NCI-H510A treated with DMSO at 0.1 percent for 48 hours (cell line): ENCODE measurements at places on chromosomes 11 and 22.

GRCh38 chr22:32660292-32660691 is 141.2 kb upstream of the TIMP3 start:
- peak; percentile 18 for DNase-seq

- DNase-seq = peak; percentile 34
Measured at GRCh38 chr11:79100093-79100910, 340.5 kb downstream of the TENM4 start.

GRCh38 chr11:94142308-94143281 is 14.0 kb downstream of the PANX1 start:
- DNase-seq = no peak

DNA sequence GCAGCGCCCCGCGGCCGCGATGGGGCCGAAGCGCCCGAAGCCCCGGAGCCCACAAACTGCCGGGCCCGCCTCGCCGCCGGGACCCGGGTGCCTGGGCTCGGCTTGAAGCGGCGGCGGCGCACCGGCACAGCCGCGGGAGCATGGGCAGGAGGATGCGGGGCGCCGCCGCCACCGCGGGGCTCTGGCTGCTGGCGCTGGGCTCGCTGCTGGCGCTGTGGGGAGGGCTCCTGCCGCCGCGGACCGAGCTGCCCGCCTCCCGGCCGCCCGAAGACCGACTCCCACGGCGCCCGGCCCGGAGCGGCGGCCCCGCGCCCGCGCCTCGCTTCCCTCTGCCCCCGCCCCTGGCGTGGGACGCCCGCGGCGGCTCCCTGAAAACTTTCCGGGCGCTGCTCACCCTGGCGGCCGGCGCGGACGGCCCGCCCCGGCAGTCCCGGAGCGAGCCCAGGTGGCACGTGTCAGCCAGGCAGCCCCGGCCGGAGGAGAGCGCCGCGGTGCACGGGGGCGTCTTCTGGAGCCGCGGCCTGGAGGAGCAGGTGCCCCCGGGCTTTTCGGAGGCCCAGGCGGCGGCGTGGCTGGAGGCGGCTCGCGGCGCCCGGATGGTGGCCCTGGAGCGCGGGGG is 346 bp downstream of the FJX1 start:
- DNase-seq = no peak

- no peak for DNase-seq
Measured at GRCh38 chr11:133545199-133545803, 13.0 kb upstream of the OPCML start.

DNA sequence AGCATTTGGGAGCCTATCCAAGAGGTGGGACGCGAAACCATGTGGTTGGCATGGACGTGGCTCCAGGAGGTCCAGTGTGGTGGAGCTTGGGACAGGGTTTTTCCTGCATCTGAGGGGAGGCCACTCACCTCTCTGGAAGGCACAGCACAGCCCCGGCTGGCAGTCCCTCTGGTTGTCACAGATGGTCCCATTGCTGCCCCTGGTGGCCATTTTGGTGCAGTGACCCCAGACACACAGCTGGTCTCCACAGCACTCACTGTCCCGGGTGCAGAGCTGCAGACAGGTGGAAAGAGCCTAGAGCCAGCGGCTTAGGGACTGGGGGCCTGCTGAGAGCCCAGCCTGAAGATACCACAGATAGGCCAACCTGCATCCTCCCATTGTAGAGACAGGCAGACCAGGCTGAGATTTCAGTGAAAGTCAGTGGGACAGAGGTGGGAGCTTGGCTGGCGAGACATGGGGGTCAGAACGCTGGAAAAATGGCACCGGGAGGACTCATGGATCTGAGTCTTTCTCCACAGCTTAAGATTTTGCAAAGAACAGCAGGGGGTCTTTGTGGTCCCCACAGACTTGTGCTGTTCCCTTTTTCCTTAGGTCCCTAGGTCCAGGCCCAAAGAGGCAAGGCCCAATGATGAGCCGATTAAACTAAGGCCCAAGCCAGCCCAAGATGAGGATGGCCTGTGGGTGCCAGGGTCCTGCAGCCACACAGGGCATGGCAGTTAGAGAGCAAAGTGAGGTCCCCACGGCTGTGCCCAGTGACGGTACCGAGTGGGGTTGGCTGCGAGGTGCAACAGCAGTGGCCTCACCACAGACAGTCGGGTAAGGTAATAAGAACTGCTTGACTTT is 41.4 kb downstream of the DKK3 start:
- DNase-seq = peak; percentile 25

DNA sequence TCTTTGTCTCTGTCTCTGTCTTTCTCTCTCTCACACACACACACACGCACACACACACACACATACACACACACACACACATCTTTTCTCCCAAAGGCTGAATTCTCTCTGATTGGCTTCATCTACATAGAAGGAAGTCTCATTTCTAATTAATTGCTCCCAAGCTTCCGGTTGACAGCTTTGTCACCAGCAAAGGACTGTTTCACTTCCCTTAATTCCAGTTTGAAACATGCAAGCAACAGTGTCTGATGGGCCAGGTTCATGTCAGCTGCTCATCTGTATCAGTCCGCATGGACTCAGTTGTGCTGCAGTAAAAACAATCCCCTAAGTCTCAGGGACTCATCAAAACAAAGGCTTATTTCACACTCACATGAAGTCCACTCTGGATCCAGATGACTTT is 16.2 kb upstream of the PVALB start:
- no peak for DNase-seq

GRCh38 chr11:8988329-8989234 is 15.2 kb downstream of the NRIP3 start:
- DNase-seq = no peak

DNA sequence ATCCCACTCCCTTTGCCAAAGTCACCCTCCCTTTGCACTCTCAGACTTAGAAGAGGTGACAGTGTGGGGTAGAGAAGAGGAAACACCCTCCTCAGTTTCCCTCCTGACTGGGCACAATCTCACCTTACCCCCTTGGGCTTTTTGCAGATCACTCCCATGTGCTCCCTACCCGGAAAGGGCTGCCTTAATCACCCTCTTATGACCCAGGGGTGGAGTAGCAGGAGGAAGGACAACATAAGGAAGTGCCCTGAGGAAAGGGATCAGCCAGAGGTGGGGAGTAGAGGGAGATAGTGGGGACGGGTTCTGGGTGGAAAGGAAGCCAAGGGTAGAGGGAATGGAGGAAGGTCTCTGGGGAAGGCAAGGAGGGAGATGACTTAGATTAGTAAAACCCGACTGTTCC is 52.0 kb downstream of the NRXN2 start:
- no peak for DNase-seq

DNA sequence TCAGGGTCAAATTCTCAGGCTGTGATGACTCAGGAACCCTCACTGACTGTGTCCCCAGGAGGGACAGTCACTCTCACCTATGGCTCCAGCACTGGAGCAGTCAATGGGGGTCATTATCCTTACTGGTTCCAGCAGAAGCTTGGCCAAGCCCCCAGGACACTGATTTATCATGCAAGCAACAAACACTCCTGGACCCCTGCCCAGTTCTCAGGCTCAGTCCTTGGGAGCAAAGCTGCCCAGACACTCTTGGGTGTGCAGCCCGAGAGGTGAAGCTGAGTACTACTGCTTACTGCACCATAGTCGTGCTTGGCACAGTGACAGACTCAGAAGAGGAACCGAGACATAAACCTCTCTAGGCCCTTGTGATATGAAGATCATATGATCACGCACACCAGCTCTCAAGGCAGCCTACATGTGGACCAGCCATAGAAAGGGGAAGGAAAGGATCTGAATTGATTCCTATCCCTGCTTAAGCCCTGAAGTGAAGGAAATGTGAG is 58.2 kb downstream of the ZNF280B start:
- DNase-seq = no peak

- no peak for DNase-seq
Measured at GRCh38 chr11:18067372-18067771, 21.3 kb upstream of the TPH1 start.

GRCh38 chr22:32536352-32536751 is 61.7 kb downstream of the FBXO7 start:
- DNase-seq = no peak

- no peak for DNase-seq
Measured at GRCh38 chr22:40334899-40335298, 11.4 kb upstream of the ADSL start.

- DNase-seq = peak; percentile 6
Measured at GRCh38 chr22:26143806-26144325, 25.4 kb upstream of the SEZ6L start.

DNA sequence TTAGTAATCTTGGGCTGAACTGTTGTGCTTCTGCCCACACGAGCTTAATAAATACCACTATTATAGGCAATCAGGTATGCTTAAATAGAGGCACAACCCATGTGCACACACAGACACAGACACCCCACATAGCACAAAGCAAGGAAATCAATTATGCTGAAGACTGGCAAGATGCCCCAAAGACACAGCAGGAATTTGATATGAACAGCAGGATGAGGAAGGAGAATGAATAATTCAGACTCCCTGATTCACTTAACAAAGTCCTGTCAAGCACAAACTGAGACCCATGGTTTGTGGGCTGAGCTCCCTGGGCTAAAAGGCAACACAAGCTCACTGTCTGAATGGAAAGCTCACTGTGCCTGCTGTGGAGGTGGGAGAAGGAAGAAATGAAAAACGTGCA is 42.5 kb downstream of the RBFOX2 start:
- DNase-seq = no peak

DNA sequence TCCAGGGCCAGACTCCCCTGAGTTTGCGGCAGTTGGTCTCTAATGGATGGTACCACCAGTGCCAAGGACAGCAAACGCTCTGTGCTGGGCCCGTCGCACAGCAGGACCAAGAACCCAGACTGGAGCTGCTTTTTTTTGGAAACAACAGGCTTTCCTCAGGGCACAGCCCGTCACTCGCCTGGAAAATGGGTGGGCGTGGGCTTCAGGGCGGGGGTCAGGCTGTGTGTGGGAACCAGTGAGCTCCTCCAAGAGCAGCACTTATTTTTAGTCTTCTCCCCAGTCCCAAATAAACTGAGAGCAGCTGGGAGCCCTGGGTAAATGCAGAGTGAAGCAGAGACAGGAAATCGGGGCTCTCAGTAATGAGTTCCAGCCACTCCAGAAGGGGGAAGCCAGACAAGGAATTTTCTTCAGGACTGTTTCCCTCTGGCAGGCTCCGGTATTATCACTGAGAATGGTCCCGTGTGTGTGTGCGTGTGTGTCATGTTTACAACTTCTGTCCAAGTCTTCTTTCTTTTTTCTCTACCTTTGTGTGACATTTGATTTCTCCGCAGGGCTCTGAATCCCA is 63.0 kb downstream of the PPFIBP2 start:
- no peak for DNase-seq

- no peak for DNase-seq
Measured at GRCh38 chr11:123683428-123684170, 29.2 kb upstream of the SCN3B start.

DNA sequence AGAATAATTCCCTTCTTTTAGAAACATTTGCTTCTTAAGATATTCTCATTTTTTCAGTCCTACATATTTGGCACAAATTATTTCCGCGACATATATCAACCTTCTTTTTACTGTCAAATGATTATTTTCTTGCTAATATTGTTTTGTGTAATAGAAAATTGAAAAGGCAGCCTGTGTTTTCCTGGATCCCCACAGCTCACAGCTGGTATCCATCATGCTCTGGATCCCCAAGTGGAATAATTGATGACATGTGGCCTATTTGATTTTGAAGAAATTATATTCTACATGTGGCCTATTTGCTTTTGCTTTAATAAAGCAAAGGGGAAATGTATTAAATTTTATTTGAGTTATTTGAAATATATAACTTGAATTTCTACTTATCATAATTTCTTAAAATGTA is 199.4 kb upstream of the LUZP2 start:
- DNase-seq = no peak

GRCh38 chr11:104602643-104603042 is 295.6 kb downstream of the CASP12 start:
- DNase-seq = no peak
